Astrocyte (in vitro differentiated cells and primary cell): ENCODE measurements at places on chromosomes 5 and 9.

- DNase-seq, result no peak
Measured at GRCh38 chr9:72443855-72444254, 77.6 kb upstream of the TMC1 start.

DNA sequence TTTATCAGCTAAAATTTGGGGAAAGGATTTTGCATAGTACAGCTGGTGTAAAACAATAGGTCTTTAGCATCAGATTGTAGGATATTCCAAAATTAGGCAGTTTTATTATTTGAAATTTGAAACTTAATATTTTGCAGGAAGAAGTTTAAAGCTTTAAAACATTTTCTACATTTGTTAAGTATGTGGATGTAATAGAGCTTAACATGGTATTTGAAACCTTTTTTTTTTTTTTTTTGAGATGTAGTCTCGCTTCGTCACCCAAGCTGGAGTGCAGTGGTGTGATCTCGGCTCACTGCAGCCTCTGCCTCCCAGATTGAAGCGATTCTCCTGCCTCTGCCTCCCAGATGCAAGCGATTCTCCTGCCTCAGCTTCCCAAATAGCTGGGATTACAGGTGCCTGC is 2.9 kb downstream of the DENND4C start:
- no peak for DNase-seq

DNA sequence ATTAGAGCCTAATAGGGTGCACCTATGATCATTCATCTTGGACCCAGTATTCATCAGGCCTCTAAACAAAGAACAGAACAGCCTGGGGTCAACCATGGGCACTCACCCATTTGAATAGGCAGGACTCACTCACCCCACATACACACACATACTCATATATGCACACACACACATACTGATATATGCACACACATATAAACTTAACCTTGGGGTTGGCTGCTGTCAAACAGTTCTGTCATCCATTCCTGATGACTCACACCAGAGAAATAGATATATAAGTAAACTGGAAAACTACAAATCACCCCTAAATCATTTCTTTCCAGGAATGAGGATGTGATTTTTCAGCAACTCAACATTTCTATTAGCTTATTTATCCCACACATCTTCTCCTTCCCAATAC is 51.3 kb downstream of the ARL15 start:
- DNase-seq, result no peak

DNA sequence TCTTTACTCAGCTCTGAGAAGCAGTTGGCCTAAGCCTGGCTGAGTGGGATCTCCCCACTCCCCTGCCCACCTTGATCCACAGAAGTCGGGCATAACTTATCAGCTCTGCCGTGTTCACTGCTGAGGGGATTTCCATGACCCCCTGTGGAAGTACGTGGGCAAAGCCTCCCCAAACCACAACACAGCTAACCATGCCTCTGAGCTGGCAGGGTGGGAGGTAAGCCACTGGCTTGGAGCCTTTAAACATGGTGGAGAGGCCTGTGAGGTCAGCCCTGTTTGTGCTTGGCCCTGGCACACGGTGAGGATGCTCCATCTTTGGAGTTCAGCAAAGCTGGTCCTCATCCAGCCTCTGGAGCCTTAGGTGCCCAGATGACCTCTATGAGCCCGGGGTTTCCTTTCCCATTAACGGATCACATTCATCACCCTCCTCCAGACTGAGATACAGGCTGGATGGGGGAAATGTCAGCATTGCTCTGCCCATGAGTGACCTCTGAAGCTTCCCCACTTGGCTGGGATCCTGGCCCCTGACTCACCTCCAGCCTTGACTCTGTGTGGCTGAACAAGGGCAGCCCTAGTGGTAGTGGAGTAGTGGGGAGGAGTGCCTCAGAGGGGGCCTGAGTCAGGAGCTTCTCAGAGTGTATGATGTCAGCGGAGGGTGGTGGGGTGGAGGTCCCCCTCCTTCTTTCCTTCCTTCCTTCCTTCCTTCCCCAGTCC is 6.2 kb downstream of the PDLIM4 start:
- peak; percentile 90 for DNase-seq

GRCh38 chr5:79416499-79416898 is 97.4 kb downstream of the HOMER1 start:
- DNase-seq, result no peak

DNA sequence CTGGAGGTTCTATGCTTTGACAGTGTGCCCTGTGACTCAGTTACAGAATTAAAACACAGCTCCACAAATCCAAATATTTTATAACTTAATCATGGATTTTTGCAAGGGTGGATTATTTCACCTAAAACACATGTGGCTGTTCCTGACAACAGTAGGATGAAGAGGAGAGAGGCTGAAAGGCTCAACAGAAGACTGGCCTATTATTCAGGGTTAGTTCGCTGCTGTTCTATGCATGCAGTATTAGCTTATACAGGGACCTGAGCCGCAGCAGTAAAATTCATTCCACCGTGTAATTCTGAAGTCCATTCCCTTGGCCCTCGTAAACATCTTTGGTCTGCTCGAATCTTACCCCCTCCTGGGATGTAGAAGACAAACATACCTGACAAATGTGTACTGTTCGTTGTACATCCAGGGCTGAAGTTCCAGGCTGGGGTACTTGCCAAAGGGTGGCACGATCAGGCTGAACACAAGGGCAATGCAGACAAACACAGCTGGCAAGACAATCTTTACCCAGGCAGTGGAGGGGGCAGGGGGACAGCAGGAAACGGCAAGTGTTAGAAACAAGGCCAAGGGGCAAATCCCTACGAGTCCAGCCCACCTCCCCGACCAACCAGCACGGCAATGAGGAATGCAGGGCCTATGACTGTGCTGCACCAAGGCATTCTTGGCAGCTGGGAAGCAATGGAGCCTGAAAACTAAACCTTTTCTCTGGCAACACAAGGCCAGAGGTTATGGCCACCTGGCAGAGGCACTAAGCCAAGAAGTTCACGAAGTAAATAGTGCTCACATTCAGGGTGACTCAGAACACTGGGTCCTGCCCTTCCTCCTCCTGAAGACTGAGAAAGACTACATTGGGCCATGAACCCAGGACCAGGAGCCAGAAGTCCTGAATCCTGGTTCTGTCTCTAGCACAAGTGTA is 46.8 kb downstream of the NIPSNAP3B start:
- DNase-seq, result peak; percentile 71

GRCh38 chr5:81751836-81752643 is 1.1 kb upstream of the SSBP2 start:
- no peak for DNase-seq

DNA sequence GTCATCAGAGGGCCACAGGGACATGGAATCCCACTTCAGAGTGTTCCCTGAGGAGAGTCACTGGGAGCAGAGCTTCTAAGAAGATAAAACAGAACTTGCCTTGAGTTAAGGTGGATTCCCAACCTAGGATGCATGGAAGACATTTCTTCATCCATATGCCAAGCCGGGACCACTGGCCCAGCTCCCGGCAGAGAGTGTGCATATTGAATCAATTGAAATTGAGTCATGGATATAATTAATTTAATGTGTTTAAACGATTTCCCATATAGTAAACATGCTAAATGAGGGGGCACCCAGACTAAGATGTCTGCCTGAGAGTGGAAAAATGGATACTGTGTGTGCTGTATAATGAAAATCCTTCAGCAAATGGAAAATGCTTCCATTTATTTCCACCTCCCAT is 194.4 kb upstream of the TBC1D2 start:
- DNase-seq, result no peak

- no peak for DNase-seq
Measured at GRCh38 chr5:57243286-57244137, 69.7 kb downstream of the GPBP1 start.

- peak; percentile 16 for DNase-seq
Measured at GRCh38 chr5:96093890-96094381, 132.3 kb upstream of the ELL2 start.

GRCh38 chr9:11537566-11537965 is 924.8 kb upstream of the PTPRD start:
- no peak for DNase-seq

DNA sequence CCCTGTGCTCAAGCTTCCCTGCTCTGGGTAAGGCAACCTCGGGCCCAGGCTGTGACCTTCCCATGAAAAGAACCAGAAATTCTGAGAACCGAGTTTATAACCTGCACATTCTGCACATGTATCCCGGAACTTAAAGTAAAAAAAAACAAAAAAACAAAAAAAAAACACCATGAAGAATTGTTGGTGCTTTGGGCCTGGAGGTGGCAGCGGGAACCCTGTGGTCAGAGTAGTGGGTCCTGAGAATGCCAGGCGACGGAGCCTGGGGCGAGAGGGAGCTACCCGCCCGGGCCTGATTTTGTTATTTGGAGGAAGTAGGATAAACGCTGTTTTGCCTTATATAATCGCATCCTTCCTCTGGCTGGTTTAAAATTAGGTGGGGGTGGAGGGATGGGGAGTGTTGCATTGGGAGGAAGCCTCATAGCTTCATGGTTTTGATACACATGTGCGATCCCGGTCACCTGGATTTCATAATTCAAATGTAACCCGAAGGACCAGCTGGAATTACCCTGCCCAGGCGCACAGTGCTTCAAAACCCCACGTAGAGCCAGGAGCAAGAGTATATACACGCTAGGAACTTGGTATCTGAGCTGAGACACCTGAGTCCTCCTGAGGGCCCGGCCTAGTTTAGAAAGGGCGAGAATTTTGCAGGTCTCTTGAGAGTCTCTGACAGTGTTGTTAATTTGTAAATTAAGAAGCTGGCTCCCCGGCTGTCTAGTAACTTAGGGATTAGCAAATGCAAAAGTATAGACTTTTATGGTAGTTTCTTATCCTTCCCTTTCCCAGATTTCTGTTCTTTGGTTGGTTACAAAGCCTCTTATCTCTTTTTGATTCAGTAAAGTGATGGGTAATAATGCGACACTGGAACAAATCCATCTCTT is 2.8 kb downstream of the MSX2 start:
- no peak for DNase-seq

DNA sequence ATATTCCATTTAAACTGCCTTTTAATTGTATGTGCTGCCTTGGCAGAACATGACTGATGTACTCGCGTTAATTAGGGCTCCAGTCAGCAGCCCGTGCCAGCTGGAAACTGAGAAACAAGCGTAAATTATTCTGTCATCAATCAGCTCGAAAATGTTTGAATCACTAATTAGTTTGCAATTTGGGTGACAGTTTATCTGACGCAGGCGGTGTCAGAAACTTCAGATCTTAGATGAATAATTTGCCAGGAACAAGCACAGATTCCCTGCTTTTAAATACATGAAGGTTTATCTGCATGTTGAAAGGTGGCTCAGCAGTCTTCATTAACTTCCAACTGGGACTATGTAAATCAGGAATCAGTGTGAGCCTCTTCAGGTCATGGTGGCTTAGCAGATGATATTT is 176.0 kb upstream of the TLE4 start:
- DNase-seq, result peak; percentile 11

GRCh38 chr9:11128156-11128555 is 515.4 kb upstream of the PTPRD start:
- no peak for DNase-seq

DNA sequence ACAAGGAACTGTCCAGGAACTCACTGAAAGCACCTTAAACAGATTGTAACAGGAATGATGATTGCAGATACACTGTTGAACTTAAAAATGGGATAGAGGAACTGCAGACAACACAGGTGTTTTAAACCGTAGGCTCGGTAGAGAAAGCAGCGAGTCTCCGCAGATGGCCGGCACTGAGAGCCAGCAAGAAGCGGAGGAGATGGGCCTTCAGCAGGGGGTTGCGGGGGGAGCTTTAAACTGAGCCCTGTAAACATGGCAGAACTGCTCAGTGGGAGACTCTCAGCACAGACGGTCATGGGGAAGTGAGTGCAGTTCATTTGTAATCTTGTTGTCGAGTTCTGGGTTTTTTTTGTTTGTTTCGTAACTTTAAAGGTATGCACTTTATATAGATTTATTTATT is 155.1 kb upstream of the OTULINL start:
- DNase-seq, result no peak

GRCh38 chr5:130126746-130127145 is 222.5 kb downstream of the CHSY3 start:
- no peak for DNase-seq

GRCh38 chr5:99083197-99083596 is 154.4 kb upstream of the CHD1 start:
- DNase-seq, result no peak

- DNase-seq, result no peak
Measured at GRCh38 chr5:62486672-62487071, 74.1 kb downstream of the IPO11 start.

DNA sequence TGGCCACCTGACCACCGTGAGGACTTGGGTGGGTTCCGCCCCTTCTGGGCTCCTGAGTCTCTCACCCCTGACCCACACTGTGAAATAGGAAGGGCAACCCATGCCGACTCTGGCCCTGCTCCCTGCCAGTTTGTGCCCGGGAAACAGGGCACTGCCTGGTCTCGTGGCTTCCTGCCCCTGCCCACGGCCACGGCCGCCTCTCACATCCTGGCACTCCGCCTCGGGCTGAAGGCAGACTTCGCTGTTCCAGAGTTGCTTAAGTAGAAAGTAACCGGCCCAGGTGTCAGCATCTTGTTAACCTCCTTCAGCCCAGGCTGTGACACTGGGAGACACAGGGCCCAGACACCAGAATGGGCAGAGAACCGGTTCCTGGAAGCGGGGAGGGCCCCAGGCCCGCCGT is 68.7 kb upstream of the RNU6ATAC start:
- DNase-seq, result no peak

GRCh38 chr5:174608631-174609097 is 115.7 kb upstream of the MSX2 start:
- DNase-seq, result peak; percentile 52

GRCh38 chr5:179805529-179806249 is 977 bp downstream of the MGAT4B start:
- no peak for DNase-seq

DNA sequence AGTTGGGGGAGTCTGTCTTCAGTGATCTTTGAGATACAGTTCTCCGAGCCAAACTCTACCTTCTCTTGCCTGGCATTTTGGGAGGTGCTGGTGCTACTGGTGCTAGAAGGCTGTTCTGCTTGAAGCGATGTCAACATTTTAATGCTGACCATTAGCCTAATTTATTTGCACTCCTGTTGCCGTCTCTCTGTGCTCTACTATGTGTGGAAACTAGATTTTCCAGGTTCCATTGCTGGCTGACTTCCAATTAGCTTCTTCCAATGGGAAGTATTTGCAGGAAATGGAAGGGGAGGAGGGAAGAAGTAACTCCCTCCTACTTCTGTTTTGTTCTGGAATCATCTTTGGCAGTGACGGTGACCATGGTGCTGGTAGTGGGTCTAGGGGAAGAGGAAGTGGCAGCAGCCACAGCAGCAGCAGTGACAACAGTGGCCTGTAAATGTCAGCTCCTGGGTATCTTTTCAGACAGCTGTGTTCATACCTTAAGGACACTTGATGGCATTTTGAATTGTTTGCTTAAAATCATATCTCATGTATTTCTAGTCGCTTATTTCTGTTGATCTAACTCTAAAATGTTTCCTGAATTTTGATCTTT is 7.9 kb downstream of the TXNDC8 start:
- no peak for DNase-seq
